GM12891 (cell line): ENCODE measurements at places on chromosomes 3 and 15.

DNA sequence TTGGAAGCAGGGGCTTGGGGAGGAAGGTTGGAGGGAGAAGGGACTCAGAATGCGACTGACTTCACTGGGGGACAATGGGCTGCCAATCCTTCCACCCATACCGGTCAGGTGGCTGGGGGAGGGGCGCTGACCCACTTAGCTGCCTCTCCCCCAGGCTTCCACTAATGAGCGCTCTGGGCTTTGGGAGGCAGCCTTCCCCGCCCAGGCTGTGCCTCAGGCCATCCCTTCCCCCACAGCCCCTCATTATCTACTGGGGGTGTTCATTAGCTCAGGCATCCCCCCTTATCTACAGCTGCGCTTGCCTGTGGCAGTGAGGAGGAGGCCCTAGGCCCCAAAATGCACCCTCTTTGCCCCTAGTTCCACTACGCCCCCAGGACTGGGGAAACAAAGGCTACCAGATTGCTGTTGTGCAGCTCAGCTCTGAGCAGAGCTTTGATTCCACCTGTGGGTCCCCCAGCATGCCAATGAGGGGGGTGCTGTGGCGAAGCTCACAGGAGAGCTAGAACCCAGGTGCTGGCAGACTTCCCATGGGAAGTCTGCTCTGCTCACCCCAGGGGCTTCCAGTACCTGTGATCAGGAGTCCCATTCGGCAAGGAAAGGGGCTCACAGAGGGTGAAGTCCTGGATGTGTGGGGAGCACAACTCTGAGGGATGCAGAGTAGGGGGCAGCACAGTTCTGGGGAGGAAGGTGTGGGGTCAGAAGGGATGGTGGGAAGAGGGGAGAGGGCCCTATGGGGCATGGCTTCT lies 29.4 kb upstream of the SEMA3F start:
- DNase-seq: no peak

DNA sequence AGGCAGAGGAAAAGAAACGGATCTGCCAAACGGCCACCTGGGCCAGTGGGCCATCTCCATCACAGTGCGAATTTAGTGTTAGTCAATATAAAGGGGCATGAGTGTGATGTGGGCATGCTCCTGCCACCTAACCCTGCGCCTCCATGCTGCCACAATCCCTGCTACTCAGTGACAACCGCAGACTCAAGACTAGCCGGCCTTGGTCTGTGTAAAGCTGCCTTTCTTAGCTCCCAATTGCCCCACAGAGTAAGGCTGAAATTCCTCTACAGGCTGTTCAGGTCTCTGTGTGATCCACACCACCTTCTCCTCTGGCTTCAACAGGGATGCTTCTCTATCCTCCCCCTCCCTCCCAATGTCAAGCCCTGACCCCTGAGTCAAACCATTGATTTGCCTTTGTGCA lies 269.7 kb downstream of the XXYLT1 start:
- no peak for DNase-seq

GRCh38 chr3:126416943-126417342 lies 22.2 kb downstream of the CFAP100 start:
- DNase-seq: no peak

DNA sequence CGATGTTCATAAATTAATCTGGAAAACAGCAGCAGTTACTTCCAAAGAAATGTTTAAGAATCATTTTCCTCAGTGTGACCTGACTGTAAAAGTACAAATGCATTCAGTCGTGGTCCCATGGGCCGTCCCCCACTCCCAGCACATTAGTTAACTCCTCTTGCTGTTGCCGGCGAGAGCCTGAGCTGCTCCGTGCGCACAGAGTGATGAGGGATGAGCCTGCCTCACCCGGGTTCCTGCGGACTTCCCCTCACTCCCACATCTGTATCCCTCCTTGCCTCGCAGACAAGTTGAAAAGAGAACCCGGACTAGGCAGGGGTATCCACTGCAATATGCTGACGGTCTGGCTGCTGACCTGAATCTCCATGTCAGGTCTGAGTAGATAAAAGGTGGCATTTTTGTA lies 861.7 kb upstream of the NR2F2 start:
- no peak for DNase-seq

- DNase-seq: no peak
These were observed 68.6 kb downstream of the ARPP21 start for GRCh38 chr3:35707904-35708303.
